AG08395 (cell line): ENCODE measurements at places on chromosomes 3 and 15.
A peak's percentile ranks its signal among the peaks of the same experiment; 100 is the strongest.

- no peak for DNase-seq
These were observed 75.8 kb downstream of the ZPLD1 start for GRCh38 chr3:102510663-102511062.

- DNase-seq: no peak
These were observed 369.8 kb downstream of the DIPK2A start for GRCh38 chr3:144341471-144341870.

DNA sequence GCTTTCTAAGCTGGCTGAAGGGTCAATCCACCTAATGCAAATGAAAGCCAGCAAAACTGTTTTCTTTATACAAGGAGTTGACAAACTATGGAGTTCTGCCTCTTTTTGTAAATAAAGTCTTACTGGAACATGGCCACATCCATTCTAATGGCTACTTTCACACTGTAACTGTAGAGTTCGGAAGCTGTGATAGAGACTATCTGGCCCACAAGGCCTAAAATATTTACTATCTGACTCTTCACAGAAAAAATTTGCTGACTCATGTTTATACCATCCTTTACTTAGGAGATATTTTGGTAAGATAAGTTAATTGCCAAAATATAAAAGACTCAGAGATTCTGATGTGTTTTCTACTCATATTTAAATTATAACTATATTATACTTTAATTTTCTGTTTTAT, 93.7 kb upstream of the GK5 start:
- peak; percentile 33 for DNase-seq

DNA sequence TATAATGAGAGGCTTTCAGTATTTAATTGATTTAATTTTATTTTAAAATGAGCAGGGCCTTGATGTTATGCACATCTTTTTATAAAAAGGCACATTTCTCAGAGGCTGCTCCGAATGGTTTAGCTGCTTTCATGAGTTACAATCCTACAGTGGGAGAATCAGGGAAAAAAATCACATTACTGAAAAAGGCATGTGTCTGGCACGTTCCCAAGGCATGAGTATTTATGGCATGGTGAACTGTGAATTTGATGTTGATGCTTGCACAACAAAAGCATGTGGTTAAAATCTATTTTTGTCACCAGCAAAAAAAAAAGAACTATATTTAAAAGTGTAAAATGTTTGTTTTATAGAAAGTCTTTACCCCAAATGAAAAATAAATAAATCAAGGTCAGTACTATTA, 485.2 kb upstream of the ROBO2 start:
- peak; percentile 12 for DNase-seq

- DNase-seq: no peak
These were observed 11.4 kb upstream of the RASGRF1 start for GRCh38 chr15:79101866-79102581.

DNA sequence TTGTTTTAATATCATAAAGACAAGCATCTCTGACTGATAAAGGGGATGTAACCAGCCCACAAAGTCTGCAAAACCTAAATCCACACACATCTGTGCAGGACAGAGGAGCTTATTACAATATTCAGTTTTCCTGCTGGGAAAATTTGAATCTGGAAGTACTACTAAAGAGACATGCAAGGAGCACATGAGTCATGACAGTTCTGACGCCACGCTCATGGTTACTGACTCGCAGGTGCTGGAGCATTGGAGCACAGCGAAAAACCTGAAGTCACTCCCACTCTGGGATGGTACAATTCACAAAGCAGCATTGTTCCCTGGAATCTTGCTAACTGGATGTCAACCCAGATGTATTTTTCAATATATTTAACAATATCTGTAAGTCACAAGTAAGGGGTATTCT, 7.6 kb upstream of the ISL2 start:
- no peak for DNase-seq

- no peak for DNase-seq
These were observed 11.0 kb downstream of the EXOG start for GRCh38 chr3:38507120-38507519.

DNA sequence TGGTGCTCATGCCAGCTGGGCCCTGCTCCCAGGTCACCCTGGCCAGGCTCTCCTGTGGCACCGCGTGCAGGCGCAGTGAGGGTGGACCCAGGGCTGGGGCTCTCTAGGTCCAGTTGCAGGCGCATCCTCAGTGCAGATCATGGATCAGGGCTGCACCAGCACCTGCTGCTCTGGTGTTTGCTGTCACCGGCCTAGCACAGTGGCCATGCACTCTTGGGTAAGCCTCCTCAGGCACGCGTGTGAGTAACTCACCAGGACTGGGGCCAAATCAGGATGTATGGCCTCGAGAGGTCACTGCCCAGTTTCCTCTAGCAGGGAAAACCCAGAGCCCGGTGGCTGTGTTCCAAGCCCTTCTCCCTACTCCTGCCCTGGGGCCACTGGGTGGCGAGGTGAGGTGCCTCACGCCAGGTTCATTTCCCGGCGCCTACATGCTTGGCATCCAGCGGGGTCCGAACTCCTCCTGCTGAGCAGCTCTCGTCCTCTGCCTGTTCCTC, 45.5 kb upstream of the SLC41A3 start:
- no peak for DNase-seq

GRCh38 chr3:124800511-124801258, 70.4 kb downstream of the UMPS start:
- no peak for DNase-seq

- no peak for DNase-seq
These were observed 183.4 kb upstream of the THRB start for GRCh38 chr3:24678021-24678420.

DNA sequence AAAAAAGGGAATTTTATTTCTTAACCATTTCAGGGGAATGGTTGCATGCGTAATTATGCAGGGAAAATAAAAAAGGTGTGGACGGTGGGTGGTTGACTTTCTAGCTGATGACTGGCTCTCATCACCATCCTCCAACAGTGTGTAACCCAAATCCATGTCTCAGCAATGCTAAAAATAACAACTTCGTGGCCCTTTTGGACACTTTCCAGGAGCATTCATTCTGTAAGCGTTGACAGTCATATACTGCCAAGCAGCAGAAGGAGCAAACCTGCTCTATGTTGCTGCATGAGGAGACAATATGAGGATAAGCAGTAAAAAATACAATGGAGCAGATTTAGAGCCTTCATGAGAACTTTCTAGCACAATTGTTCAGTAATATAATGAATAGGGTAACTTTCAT, 189.1 kb downstream of the ANXA2 start:
- DNase-seq: no peak

DNA sequence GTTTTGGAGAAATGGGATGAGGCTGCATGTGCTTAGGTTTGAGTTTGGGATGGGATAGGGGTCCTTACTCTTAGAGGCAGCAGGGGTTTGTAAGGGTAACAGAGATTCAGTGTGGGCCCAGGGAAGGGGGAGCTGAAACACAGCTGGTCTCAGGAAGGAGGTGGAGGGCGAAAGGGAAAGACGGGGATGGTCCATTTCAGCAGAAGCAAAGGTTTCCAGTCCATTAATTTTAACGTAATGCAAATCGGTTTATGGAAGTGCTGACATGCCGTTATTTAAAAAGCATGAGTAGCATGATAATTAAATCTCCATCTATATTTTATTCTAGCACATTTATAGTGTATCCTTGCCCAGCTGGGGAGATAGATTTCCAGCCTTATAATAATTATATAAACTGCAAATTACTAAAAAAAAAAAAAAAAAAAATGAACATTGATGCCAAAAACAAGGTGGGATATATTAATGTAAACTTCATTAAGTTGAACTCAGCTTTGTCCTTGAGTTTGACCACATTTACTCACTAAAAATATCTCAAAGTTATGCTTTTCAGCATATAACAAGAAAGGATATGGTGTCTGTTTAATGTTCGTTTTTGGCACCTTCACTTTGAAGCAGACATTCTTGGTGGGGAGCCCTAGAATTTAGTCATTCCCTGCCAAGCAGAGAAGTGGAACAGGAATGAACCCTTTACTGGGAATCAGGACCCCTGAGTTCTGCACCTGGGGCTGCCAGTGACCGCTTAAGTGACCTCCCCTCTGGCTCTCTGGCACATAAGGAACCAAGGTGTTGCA, 234.7 kb downstream of the THSD4 start:
- no peak for DNase-seq

- peak; percentile 92 for DNase-seq
These were observed 15.4 kb downstream of the IGSF10 start for GRCh38 chr3:151445273-151446001.

GRCh38 chr15:69648775-69649735, 196.4 kb downstream of the RPLP1 start:
- no peak for DNase-seq

- DNase-seq: no peak
These were observed 614 bp downstream of the CHCHD6 start for GRCh38 chr3:126704494-126705214.

DNA sequence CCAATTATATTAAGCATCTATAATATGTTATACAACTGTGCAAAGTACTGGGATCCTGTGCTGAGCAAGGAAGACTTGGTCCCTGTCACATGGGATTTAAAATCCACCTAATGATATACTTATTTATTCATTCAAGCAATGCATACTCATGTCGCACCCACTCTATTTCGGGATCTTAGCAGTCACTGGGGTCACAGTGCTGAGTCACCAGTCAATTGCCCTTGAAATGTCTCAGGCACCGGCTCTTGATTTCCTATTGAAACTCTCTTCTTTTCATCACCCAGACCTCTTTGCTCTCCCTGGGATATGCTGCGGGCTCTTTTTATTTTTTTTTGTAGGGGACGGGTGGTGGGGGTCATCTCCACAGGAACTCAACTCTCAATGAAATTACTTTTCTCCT, 194.5 kb upstream of the GAP43 start:
- DNase-seq: no peak

DNA sequence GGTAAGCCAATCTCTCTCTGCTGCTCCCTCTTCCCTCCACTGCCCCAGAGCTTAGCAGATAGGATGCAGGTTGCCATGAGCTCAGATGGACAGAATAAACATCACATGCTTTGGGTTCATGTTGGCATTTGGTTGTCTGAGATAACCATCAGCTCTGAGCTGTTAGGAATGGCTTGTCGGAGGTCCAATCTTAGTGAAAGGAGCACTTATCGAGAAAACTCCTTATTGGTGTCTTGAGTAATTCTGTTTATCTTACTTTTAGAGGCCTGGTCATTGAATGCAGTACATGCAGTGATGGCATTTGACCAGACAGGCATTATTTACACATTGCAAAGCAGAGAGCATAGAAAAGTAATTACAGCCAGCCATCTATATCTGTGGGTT, 99.7 kb downstream of the CEMIP start:
- no peak for DNase-seq

- no peak for DNase-seq
These were observed 17.1 kb downstream of the CHST13 start for GRCh38 chr3:126540951-126541627.

DNA sequence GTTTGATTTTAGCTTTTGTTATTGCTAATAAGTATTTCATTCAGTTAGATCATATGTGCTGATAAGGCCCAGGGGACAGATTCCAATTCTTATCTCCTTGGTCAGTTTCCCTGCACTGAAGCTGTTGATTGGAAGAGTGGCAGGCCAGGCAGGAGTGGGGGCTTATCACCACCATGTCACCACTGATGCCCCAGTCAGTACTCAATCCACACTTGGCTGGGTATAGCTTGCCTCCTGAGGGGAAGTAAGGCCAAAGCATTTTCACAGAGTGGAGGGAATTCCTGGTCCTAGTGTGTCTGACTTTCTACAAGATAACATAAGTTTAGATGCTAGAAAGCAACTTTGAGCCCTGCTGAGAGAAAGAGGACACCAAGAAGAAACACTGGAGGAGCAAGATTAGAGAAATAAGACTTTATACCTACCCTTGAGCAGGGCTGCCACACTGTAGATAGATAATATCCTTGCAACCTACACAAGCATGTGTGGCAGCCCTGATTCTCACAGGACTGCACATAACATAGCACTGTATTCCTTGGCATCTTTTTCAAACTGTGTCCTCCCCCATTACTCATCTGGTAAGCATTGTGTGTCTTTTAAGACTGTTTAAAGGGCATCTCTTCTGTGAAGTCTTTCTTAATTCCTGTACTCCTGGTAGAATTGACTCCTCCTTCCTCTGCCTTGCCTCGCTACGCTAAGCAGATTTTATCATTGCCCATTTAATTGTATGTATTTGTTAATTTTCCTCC, 24.3 kb downstream of the OXNAD1 start:
- peak; percentile 18 for DNase-seq

DNA sequence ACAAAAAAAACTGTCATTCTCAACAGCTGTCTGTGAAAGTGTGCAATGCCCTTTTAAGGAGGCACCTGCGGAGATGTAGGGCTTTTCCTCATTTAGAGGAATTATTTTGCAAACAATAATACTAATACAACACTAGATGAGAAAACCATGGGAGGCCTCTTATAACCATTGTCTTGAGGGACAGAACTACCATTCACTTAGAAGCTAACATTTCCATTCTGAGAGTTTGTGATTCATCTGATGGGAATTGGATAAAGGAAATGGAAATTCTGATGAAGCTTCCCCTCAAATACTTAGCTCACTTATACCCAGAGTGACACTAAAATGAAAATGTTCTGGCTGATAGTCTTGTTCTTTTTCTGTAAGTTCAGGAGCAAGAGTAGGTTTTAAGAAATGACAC, 147.7 kb downstream of the CADPS start:
- no peak for DNase-seq

DNA sequence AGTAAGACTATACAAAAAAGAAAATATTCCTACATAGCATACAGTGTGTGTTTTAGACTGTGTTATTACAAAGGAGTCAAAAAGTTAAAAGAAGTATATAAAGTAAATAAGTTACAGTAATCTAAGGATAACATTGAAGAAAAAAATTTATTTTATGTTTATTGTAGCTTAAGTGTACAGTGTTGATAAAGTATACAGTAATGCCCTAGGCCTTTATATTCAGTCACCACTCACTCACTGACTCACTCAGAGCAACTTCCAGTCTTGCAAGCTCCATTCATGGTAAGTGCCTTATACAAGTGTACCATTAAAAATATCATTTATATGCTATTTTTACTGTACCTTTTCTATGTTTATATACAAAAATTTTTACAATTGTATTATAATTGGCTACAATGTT, 220.1 kb downstream of the BCHE start:
- DNase-seq: no peak
